SK-N-SH (cell line): ENCODE measurements at places on chromosomes 5 and 9. TPM values are rescaled to one million over a fixed set of nuclear protein-coding genes. Genes with fewer than 3 reads are reported as not detected.

DNA sequence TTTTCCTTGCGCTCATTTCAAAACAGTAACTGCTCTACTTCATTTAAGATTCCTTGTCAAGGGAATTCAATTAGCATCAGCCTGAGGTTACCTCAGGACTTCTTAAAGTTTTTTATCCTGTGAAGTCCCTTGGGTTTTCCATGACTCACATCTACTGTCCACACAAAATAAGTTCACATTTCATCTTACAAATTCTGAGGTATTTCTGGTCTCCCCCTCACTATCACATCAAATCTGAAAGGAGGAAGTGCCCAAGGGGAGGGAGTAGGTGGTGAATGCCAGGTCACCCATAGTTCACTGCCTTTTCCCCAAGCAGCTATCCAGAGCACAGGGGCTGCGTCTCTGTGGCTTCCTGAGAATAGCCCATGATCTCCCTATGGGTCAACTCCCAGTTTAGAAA lies 227.1 kb upstream of the NREP start:
- no peaks in the 10 kb centered on the region for H3K36me3 ChIP-seq
- peak overlapping the region; percentile 96 for H3K27ac ChIP-seq
- H3K4me1 ChIP-seq = peaks cover 5% of the 10 kb centered on the region
- H3K27me3 ChIP-seq = no peaks in the 10 kb centered on the region

GRCh38 chr5:67680099-67680498 lies 483.5 kb upstream of the CD180 start:
- no peak overlapping the region for H3K27ac ChIP-seq
- DNase-seq = no peak
- no peak overlapping the region for H3K4me3 ChIP-seq
- H3K27me3 ChIP-seq = no peaks in the 10 kb centered on the region

GRCh38 chr5:157558041-157558595 lies 17.5 kb downstream of the ADAM19 start:
- peak overlapping the region; percentile 31; the same call in 1 of the 2 replicates for H3K4me3 ChIP-seq
- H3K4me1 ChIP-seq = peaks cover 18% of the 10 kb centered on the region
- H3K27me3 ChIP-seq = no peaks in the 10 kb centered on the region
- DNase-seq = no peak
- peaks cover 6% of the 10 kb centered on the region; the same call in 1 of the 2 replicates for H3K36me3 ChIP-seq

DNA sequence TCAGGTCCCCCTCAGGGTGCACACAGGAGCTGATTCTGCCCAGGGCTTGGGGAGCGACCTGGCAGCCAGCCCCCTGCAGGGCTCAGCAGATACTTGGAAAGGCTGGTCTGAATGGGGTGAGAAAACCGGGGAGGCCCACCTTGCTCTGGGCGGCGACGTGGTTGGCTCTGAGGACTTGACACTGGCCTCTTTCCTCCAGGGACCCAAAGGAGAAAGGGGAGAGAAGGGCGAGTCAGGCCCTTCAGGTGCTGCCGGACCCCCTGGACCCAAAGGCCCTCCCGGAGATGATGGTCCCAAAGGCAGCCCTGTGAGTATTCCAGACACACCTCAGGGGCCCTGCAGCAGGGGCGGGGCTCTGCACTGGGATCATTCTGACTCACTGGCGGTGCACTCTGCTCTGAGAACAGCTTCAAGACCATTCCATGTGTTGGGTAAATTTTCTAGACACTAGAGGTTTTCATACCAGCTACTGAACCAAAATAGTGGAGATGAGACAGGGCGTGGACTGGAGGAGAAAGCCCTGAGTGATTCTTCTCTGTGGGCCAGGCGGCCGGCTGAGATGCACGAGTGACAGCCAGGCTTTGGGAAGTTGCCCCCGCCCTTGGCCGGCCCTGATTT lies 65.9 kb upstream of the FCN2 start:
- no peak for DNase-seq
- no peak overlapping the region for H3K4me3 ChIP-seq
- H3K27me3 ChIP-seq = no peaks in the 10 kb centered on the region

- H3K4me3 ChIP-seq = no peak overlapping the region
- DNase-seq = no peak
- H3K27ac ChIP-seq = no peak overlapping the region
- H3K27me3 ChIP-seq = no peaks in the 10 kb centered on the region
- no peaks in the 10 kb centered on the region for H3K36me3 ChIP-seq
Measured at GRCh38 chr9:97980479-97980803, 2.7 kb upstream of the ANP32B start.

BAAT gene
- 0.02 and 0.05 TPM in 2 replicates for polyA plus RNA-seq

ARID3C gene
- 0.08 and 0.11 TPM in 2 replicates for polyA plus RNA-seq

PRR16 gene
- polyA plus RNA-seq = 26.7 and 35.9 TPM in 2 replicates

PCDHB5 gene
- polyA plus RNA-seq = 0.08 and 0.10 TPM in 2 replicates

PDLIM4 gene
- 45.1 and 57.1 TPM in 2 replicates for polyA plus RNA-seq

LRRC19 gene
- polyA plus RNA-seq = not detected in 2 replicates

RASEF gene
- 0.08 TPM in 1 of 2 replicates, not detected in the other for polyA plus RNA-seq

CXXC5 gene
- polyA plus RNA-seq = 47.4 and 52.9 TPM in 2 replicates
